ENCODE measurements at places on chromosomes 16 and 17. TPM values are rescaled to one million over a fixed set of nuclear protein-coding genes. Genes with fewer than 3 reads are reported as not detected.

Gene NACA2
- total RNA-seq, result not detected

Gene KRT24
- total RNA-seq, result not detected

Gene GABARAPL2
- total RNA-seq, result 167 TPM

Gene HSD11B2
- not detected for total RNA-seq

GRCh38 chr16:23734176-23734893 is 20.5 kb upstream of the CHP2 start:
- DNase-seq, result no peak

- no peak for DNase-seq
These were observed at the start of gene KATNB1 for GRCh38 chr16:57735755-57736418. Gene KATNB1, plus strand, starts transcription at chr16:57735770. Its CDS starts 1,474 bp downstream, at chr16:57737244.

DNA sequence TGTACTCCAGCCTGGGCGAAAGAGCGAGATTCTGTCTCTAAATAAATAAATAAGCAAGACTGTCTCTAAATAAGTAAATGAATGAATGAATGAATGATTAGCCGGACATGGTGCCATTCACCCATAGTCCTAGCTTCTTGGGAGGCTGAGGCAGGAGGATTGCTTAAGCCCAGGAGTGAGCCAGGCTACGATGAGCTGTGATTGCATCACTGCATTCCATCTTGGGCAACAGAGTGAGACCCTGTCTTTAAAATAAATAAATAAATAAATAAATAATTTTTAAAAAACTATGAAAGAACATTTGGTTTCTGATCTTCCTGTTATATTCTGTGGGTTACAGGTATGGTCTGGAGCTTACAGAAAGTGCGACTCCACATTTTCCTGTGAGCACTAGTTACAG is 65.0 kb downstream of the C17orf58 start:
- no peak for DNase-seq

GRCh38 chr17:41813699-41814124 is 908 bp downstream of the FKBP10 start:
- DNase-seq, result no peak

GRCh38 chr17:81681672-81682071 is 1.9 kb downstream of the ARL16 start:
- no peak for DNase-seq

DNA sequence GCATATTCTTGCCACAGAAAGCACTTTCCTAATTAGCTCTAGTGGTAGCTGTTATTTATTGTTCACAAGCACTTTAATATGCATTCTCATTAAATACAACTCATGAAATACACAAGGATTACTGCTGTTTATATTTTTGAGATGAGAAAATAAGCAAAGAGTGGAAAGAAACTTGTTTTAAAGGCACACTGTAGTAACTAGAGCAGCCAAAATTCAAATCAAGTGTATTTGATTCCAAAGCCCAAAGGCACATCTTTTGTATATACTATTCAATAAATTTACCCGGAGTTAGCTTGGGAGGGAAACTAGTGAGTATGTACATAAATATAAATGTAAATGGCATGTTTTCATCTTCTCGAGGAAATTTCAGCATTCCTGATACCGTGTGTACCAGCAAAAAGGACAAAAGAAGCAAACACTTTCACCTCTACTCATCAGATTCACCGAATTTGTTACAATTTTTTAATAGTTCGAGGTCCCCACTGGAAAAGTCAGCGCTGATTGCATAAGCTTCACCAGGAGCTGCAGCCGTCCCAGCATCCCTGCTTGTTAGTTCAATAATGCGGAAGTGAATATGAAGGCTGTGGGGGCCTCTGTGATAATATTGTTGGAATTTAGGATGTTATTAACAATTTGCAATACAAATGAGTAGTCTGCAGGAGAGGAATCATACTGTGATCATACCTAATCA is 371.6 kb upstream of the MON1B start:
- DNase-seq, result no peak

DNA sequence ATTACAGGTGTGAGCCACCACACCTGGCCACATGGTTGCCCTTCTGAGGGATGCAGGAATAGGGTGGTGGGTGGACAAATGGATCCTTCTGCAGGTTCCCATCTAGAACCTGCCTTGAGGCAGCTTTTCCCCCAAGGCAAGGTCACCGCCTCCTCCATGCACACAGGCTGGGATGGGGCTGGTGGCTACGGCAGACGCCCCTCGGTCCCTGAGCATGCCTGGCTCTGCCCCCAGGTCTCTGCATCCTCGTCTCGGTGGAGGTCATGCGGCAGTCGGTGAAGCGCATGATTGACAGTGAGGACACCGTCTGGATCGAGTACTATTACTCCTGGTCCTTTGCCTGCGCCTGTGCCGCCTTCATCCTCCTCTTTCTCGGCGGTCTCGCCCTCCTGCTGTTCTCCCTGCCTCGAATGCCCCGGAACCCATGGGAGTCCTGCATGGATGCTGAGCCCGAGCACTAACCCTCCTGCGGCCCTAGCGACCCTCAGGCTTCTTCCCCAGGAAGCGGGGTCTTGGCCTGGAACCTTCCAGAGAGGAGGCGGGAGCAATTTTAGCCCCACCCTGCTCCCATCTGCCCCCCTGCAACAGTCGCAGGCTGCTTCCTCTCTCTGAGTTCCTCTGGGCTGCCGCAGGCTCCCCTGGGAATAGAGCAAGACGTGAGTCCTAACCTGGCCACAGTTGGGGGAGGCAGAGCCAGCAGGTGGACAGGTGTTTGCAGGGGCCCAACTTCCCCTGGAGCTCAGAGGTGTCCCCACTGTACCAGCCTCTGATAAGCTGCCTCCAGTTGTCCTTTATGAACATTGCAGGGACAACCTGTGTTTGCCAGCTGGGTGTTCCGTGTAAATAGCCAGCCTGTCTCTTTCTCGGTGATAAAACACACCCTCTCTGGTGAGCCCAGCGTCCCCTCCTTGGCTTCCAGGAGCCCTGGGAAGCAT is 11.7 kb downstream of the CACNG1 start:
- DNase-seq, result no peak

DNA sequence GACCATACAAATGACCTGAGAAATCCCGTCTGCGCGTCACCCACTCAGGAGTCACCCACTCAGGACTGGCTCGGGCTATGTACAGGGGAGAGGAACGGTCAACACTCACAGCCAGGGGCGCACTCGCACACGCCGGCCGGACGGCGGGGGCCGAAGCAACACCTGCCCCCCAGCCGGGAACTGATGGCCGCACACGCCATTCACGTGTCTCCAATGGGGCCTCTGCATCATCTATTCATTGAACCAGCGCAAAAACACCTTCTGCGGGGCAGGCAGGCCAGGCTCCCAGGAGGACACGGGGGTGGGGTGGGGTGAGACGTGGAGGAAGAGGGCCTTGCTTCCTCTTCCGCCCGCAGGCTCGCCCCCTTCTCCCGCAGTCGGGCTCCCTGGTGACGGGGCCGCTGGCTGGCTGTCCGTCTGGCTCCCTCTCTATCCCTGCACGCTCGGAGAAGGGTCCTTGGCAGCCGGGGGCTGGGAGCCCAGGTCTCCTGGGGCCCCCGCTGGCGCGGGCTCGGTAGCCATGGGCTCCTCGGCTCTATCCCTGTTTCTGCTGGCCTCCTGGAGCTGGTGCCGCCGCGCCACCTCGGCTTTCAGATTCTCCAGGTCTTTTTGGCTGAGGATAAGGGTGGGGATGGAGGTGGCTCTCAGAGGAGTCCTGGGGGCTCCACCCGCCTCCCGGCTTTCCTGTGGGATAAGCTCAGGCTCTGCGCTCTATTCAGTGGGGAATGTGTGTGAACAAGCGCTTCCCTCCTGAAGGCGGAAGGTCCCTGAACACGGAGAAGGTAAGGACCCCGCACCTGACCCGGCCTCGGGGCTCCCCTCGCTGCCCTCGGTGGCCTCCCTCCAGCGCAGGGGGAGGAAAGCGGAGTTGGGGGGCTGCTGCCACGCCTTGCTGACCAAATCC is 21.1 kb downstream of the CLUH start:
- peak; percentile 53 for DNase-seq

- no peak for DNase-seq
These were observed 20.0 kb upstream of the GLG1 start for GRCh38 chr16:74626741-74627416.

- DNase-seq, result no peak
These were observed 759 bp downstream of the ASPHD1 start for GRCh38 chr16:29900888-29901606.

DNA sequence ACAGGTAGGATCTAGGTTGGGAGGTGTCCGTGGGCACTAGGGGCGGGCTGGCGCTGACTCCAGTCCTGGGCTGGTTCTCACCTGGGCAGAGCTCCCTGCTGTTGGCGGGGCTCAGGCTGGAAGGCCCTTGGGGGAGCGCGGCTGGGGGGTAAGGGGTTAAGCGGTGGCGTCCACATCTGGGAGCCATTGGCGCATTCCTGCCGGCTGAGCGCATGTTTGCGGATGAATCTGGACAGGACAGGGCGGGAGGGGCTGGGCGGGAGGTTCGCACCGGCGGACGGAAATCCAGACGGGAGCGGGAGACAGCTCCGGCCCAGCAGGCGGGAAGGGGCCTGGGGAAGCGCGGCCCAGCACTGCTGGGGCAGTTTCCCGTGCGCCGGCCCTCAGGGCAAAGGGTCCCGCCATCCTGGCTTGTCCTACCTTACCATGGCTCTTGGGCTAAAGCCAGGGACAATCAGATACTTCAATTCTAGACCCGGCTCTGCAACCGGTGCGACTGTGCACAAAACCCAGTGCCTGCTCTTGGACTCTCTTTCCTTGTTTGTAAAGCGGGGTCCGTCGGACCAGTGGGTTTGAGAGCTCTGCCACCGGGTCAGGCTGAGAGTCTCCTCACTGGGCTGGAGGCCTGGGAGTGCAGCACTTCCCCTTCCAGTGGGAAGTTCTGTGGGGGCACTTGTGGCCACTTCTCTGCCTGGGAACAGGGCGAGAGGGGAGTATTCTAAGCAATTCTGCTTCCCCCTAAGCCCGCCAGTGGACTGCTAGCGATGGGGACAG is 7.8 kb downstream of the RARA start:
- DNase-seq, result peak; percentile 79

GRCh38 chr16:51509336-51509735 is 358.3 kb upstream of the SALL1 start:
- DNase-seq, result no peak

- no peak for DNase-seq
These were observed 35.7 kb upstream of the NDRG4 start for GRCh38 chr16:58464047-58464915.

DNA sequence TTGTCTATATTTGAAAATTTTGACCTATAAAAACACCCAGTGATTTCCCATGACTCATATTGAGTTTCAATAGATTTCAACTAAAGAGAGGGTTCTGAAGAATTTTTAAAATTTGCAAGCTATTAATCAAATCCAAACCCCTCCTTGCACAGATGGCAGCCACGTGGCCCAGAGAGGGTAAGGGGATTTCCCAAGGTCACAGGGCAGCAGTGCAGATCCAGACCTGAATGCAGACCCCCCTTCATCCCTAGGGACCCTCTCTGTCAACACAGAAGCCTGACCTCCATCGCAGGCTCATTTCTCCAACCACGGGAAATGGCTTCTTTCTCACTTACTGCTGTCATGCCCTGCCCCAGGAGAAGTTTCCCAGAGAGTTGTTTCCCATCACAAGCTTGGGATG is 24.7 kb upstream of the CES5A start:
- no peak for DNase-seq

DNA sequence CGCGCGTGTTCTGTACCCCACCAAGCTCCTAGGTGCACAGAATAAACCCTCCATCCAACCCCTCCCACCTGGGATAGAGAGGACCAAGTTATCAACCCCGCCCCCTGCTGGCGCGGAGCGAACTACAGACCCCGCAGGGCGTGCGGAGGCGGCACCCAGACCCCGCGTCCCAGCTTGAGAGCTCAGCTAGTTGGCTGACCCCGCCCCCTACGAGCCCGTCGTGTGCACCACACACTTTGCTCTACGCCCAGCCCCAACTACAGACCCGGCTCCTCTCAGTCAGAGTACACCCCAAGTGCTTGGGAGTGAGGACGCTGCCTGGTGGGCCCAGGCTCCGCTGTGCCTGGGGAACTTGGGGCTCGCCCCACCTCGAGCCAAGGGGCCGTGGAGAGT is 1.5 kb downstream of the GRIN2A start:
- no peak for DNase-seq
